ENCODE measurements at places on chromosomes 2 and 18.
A peak's percentile ranks its signal among the peaks of the same experiment; 100 is the strongest.

GRCh38 chr18:7366597-7366996, 135.7 kb downstream of the LRRC30 start:
- no peak for DNase-seq

- DNase-seq, result no peak
Measured at GRCh38 chr2:185128996-185129395, 530.7 kb downstream of the ZNF804A start.

DNA sequence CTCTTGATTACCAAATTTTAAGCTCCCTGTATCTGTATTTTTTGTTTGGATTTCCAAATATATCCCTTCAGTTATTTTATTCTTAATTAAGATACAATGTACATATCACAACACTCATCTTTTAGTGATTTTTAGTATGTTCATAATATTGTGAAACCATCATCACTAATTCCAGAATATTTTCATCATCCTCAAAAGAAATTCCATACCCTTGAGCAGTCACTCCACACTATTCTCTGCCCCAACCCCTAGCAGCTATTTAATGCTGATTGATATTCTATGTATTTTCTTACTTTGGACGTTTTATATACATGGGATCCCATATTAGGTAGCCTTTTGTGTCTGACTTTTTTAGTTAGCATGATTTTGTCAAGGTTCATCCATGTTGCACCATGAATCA, 127.4 kb upstream of the SLC8A1 start:
- peak; percentile 1 for DNase-seq

DNA sequence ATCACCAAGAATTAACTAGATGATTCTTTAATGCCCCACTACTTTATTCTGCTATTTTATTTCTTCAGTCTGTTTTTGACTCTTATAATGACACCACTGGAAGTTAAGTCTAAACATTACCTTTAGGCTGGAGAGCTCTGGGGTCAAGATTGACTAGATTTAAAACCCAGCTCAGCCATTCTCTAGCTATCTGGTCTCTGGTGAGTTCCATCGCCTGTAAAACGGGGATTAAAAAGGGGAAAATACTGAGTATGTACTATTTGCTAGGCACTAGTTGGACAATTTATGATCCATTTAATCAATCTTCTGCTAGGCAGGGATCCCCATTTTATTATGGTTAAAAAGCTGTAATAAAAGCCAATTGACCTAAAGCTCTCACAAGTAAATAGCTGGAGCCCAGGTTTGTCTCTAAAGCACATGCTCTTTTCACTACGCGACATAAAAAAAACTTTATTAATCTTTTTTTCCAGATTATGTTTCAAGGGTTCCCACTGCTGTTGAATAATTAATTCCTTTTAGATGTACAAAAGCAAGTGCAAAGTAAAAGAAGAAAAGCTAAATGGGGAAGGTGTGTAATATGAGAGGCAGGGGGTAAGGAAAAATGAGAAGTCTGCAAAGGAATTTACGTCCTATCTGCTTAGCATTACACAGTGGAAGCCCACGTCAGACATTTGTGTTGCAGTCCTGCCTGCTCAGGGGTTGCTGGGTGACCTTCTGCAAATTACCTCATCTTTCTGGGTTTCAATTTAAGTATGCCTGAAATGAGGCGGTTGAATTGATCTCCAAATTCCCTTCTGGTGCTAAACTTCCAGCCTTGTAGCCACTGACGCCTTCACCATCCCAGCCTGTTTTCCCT, 918 bp upstream of the NABP1 start:
- peak; percentile 77 for DNase-seq

DNA sequence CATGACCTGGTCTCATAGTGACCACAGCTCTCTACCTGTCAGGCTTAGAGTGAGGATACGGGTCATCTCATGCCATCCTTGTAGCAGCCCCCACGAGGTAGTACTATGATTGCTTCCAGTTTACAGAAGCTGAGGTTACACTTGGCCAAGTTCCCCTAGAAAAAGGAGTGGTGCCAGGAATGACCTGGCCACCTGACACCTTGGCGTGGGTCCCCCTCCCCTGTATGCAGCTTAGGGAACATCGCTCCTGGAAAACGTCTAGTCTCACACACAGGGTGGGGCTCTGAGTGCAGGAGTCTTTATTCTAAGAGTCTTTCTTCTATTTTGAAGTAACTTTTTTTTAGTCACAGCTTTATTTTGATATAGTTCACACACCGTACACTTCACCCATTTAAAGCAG, 14.8 kb downstream of the NPPC start:
- DNase-seq, result no peak

DNA sequence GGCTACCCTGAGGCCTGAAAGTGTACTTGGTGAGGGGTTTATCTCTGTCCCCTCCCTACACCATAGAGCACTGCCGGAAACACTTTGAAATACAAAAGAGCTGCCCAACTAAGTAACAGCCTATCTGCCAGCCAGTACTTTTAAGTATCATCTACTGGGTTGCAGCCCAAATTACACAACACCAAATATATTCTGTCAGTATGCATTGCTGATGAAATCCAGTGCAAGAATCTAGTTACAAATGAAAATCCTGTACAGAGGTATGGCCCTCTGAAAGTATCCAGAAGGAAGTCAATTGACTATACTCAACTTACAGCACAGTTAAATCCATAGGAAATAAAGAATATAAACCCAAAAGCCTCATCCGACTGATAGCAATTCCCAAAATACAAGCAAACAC, 280.8 kb downstream of the CCDC85A start:
- DNase-seq, result no peak

- DNase-seq, result peak; percentile 54
Measured at GRCh38 chr2:130393318-130393910, 37.6 kb downstream of the PTPN18 start.

- no peak for DNase-seq
Measured at GRCh38 chr2:223054193-223054781, 2.3 kb downstream of the KCNE4 start.

DNA sequence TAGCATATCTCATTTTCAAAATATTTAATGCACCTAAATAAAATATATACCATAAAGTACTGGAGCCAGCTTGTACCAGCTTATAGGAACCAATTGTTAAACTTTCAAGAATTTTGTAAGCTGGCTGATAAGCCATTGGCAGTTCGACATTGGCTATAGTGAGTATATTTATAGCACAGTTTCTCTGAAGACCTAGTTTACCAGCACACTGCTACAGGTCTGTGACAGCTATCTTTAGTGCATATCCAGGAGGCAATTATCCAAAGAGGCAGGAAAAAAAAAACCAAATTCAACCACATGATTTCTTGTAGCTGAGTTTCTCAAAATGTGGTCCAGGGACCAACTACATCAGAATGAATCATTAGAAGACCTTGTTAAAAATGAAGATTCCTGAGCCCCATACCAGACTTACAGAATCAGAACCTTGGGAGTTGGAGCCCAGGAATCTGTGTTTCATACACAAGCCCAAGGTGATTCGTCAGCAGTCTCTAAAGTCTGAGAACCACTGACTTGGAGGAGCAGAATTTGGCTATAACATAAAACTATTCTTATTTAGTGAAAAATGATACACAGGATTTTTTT, 279.0 kb upstream of the NRP2 start:
- no peak for DNase-seq

DNA sequence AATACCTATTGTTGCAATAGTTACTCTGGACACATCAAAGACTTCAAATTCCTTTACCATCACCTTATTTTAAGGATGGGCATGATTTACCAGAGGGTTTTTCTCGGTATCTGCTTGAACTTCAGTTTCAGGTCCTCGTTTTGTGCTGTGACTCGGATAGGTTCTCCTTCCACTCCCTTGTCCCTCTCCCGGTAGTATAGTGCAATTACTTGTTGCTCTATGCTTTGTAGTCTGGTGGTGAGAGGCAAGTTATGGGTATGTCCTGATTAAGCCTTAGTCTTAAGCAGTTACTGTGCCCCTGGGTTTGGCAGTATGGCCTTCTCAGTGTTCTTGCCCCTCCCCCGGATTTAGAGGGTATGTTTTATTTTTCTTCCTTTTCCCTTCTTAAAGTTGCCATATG, 96.6 kb downstream of the RHBDD1 start:
- DNase-seq, result peak; percentile 3

DNA sequence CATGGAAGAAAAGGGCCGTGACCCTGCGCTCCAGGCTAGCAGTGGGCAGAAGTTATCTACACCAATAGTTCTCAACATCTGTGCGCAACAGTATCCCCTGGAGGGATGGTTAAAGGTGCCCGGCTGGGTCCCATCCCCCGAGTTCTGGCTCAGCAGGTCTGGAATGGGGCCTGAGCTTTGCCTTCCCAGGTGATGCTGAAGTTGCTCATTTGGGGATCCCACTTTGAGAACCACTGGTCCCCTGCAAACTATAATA, 31.1 kb downstream of the DNMT3A start:
- DNase-seq, result no peak

- peak; percentile 98 for DNase-seq
Measured at GRCh38 chr2:58046585-58047372, at the start of gene VRK2. Gene VRK2 (plus strand): TSS chr2:58046806. CDS start chr2:58048832, 2,026 bp downstream.

DNA sequence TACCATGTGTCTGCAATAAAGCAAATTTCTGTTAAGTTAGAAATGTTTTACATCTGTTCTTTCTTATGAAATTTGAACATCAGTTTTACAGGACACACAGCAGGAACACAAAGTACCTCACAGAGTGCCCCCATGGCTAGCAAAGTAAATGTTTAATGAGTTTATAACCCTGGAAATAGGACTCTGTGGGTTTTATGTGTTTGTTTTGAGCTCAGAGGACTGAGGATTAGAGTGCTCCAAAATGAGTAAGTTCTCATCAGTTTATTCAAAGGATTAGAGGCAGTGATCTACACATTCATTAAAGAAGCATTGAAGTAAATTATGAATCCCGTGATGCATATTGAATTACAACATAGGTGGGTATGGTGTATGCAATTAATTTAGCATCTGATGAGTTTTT, 281.8 kb downstream of the GULP1 start:
- DNase-seq, result no peak

DNA sequence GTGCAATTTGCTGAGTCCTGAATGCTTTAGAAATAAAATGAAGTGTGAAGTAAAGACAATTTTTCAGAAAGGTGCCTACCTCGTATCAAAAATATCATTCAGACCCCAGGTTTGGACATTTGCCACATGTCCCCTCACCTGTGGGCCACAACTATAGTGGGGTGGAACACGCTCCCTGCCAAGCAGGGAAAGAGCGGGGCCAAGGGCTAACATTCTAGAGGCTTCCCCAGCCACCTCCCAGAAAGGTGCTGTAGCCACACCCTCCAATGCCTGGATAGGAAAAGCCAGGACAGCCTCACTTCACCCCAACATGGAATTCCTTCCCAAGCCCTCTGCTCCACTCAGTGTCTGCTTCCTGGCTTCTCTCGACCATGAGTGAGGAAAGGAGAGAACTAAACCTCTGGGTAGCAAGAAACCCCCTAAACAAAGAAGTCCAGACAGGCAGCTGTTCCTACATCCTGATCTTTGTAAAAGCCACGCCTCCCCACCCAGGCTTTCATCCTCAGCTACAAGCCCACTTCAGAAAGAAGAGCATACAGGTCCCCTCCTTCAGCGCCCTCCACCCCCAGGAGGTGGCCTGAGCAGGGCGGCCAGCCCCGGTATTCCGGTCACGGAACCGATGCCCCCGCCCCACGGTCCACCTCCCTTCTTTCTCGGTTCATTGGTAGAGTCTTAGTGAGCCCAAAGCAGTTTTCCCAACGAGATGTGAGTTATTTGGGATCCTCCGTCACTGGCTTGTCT, 2.1 kb downstream of the COL6A3 start:
- DNase-seq, result no peak

DNA sequence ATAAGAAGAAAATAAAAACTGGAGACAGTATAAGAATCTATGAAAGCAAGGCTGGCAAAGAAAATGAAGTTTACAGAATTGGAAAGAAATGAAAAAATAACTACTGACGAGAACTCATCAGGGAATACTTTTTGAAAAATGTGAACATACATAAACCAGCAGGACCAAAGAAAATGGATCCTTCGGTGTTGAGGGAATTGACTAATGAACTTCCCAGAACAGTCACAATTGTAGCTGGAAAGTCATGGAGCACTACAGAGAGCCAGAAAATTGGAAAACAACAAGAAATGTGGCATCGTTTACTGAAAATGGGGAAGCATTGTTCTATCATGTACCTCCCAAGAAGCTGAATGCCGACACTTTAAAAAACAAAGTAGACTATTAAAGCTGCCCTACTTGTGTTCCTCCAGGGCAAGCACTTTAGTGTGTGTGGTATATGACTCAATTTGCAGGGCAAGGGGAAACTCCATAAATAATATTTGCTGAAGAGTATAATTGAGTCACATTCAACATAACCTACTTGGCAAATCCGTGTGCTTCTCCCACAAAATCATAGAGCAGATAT, 1221.6 kb upstream of the NRXN1 start:
- no peak for DNase-seq

- DNase-seq, result peak; percentile 64
Measured at GRCh38 chr2:196453613-196454047, 185.9 kb upstream of the CCDC150 start.

GRCh38 chr2:199982126-199982843, 26.9 kb downstream of the MAIP1 start:
- DNase-seq, result peak; percentile 50

- DNase-seq, result no peak
Measured at GRCh38 chr2:15642011-15642814, 50.5 kb downstream of the DDX1 start.

- DNase-seq, result no peak
Measured at GRCh38 chr2:240141736-240142135, 1.3 kb upstream of the OTOS start.

DNA sequence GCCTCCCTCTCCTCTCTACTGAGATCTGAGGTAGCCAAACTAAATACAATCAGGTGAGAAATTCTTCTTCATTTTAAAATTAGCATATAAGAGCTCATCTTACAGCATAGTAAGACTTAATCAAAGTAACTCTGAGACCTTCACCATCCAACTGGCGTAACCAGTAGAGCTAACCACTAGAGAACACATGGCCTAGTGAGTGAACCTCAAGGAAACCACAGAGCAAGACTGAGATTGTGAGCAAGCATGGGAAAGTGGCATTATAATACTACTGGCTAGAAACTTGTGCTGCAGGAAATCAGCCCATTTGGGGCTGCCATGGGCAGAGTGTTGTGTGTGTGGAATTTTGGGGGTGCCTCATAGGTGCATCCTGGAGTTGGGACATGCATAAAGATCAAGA, 61.1 kb upstream of the SPHKAP start:
- DNase-seq, result no peak

Data from epithelial cell of esophagus (primary cell).